ENCODE measurements at places on chromosomes 4 and X.

- peak; percentile 18 for DNase-seq
Observed at GRCh38 chr4:165294907-165295306, 32.6 kb upstream of the MSMO1 start.

- no peak for DNase-seq
Observed at GRCh38 chr4:108035691-108036090, 46.0 kb downstream of the HADH start.

DNA sequence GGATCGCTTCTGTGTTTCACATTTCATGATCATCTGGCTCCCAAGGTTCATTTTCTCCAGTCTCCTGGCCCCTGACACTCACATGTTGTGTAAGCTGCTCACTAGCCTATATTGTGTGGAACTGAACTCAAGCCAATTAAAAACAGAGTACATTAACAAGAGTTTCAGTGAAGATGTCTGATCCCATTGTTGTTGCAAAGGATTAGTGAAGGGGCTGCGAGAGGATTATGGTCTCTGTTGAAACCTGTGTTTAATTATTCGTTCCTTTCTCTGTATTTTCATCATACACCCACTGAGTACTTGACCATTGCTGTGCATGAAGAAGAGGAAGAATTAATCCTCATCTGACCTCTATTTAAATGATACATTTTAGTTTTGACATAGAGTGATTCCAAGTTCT is 54.7 kb downstream of the AFF2 start:
- DNase-seq, result no peak

DNA sequence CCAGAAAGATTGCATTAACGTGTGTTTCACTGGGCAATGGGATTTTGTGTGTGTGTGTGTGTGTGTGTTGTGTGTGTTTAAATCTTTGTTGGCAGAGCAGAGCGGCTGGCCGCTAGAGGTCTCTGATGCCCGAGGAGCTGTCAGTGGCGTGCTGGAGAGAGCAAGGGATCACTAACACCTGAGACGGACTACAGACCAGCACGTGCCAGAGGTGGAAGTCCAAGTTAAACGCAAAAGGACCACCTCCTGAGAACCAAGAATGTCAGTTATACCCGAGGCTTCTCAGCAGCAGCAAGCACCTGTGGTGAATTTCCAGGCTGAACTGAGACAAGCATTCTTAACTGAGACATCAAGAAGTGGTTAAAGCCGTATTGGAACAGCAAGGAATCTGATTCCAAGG is 9.0 kb upstream of the SLC25A14 start:
- peak; percentile 14 for DNase-seq

DNA sequence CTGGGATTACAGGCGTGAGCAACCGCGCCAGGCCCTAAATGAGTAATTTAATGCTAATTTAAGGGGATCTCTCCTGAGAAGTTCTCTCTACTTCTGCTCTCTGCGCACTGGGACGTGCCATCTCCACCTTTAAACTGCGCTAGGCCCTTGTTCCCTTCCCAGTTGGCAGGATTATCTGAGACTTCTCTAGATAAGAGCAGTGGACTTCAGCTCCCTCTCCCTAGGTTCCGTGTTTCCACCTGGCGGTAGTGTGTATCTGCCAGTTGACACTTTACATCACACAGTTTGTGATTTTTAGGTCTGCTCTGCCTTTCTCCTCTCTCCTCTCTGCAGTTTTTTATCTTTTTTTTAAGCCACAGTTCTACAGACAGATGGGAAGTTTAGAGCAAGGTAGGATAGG is 40.2 kb downstream of the ARHGAP10 start:
- DNase-seq, result no peak

- DNase-seq, result peak; percentile 98
Observed at GRCh38 chr4:158161551-158162354, 11.1 kb downstream of the GASK1B start.

All from suppressor macrophage treated with lipopolysaccharide for 1 hour (primary cell).